ENCODE measurements at places on chromosomes 12 and 14.

DNA sequence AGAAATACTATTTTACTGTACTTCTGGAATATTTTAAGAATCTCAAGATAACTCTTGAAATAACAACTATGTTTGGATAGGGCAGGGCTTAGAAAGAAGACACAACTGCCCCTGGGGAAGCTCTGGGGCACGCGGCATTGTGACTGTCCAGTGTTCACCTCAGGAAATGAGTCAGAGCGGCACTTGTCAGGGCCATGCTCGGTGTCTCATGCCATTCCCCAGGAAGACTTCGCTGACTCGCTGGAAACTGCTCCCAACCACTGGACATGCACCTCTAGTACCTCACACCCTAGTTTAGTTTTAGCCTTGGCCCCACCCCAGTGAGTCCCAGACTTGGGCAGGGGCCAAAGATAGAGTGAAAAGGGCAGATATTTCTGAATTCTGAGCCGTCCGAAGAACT lies 192.0 kb downstream of the TTC7B start:
- no peaks in the 10 kb centered on the region for H3K27me3 ChIP-seq
- no peak overlapping the region for H3K4me3 ChIP-seq
- no peak for DNase-seq
- no peaks in the 10 kb centered on the region for H3K36me3 ChIP-seq
- no peak overlapping the region for H3K27ac ChIP-seq

- no peak within 1 kb of the TSS for H3K27ac ChIP-seq
- H3K27me3 ChIP-seq: peaks cover 1% of the 10 kb centered on the region
- H3K4me1 ChIP-seq: peaks cover 6% of the 10 kb centered on the region
- H3K36me3 ChIP-seq: no peaks in the 10 kb centered on the region
- peak within 1 kb of the TSS; percentile 93 for H3K4me3 ChIP-seq
- DNase-seq: no peak
Observed at GRCh38 chr14:105314287-105315200, at the start of gene PACS2. PACS2 (plus strand) TSS chr14:105314748; CDS start chr14:105314919, 171 bp downstream.

GRCh38 chr12:52514471-52515318 lies 5.5 kb downstream of the KRT5 start:
- H3K27me3 ChIP-seq: no peaks in the 10 kb centered on the region
- H3K4me1 ChIP-seq: no peaks in the 10 kb centered on the region
- no peak for DNase-seq
- no peak overlapping the region for H3K27ac ChIP-seq

- H3K4me3 ChIP-seq: no peak overlapping the region
- no peak overlapping the region for H3K27ac ChIP-seq
- H3K4me1 ChIP-seq: no peaks in the 10 kb centered on the region
- no peaks in the 10 kb centered on the region for H3K27me3 ChIP-seq
- peaks cover 18% of the 10 kb centered on the region for H3K36me3 ChIP-seq
Observed at GRCh38 chr12:108807996-108808769, 49.2 kb downstream of the SSH1 start.

- H3K4me3 ChIP-seq: no peak overlapping the region
- no peaks in the 10 kb centered on the region for H3K27me3 ChIP-seq
- H3K27ac ChIP-seq: no peak overlapping the region
Observed at GRCh38 chr12:50862316-50862715, 19.6 kb downstream of the TMPRSS12 start.

DNA sequence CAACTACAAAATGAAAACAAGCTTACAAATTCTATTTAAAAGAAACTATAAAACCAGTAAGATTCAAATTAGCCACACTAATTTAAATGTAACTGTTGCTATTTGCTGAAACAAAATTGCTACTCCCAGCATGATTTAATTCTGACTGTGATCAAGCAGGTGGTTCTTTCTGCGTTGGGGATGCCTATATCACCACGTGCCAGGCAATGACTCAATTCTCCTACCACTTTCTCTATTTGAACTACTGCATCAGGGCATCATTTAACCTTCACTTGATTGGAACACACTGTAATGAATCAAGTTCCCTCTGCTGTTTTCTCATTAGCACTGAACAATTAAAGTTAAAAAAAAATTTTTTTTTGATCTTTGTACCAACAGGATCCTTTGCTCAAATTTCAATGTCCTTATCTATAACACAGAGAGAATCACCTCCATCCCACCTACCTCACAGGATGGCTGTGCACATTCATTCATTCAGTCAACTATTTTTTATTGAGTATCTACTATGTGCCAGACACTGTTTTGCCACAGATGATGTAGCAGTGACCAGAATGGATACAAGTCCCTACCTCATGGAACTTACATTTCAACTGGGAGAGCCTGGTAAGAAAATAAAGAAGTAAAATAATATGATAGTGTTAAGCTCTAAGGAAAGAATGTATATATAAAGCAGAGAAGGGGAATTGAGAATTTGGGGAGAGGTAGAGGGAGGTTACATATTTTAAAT lies 8.0 kb upstream of the ACTN1 start:
- peaks cover 2% of the 10 kb centered on the region for H3K4me1 ChIP-seq
- H3K36me3 ChIP-seq: no peaks in the 10 kb centered on the region
- DNase-seq: no peak
- no peak overlapping the region for H3K4me3 ChIP-seq

GRCh38 chr14:102590667-102591099 lies 1.8 kb upstream of the RCOR1 start:
- peaks cover 4% of the 10 kb centered on the region for H3K4me1 ChIP-seq
- H3K4me3 ChIP-seq: no peak overlapping the region
- no peaks in the 10 kb centered on the region for H3K27me3 ChIP-seq
- DNase-seq: no peak

GRCh38 chr14:103056322-103057027 lies 874 bp downstream of the CDC42BPB start:
- no peaks in the 10 kb centered on the region for H3K27me3 ChIP-seq
- no peaks in the 10 kb centered on the region for H3K4me1 ChIP-seq
- H3K27ac ChIP-seq: no peak overlapping the region

GRCh38 chr12:21528953-21529352 lies 2.9 kb downstream of the SPX start:
- H3K27me3 ChIP-seq: peaks cover 9% of the 10 kb centered on the region
- no peaks in the 10 kb centered on the region for H3K36me3 ChIP-seq
- H3K4me1 ChIP-seq: no peaks in the 10 kb centered on the region
- DNase-seq: no peak

GRCh38 chr12:121184425-121184824 lies 25.5 kb upstream of the P2RX4 start:
- DNase-seq: no peak
- H3K27ac ChIP-seq: no peak overlapping the region
- no peaks in the 10 kb centered on the region for H3K27me3 ChIP-seq
- no peaks in the 10 kb centered on the region for H3K36me3 ChIP-seq
- no peaks in the 10 kb centered on the region for H3K4me1 ChIP-seq

- H3K4me1 ChIP-seq: 0 out of 2 replicates have a peak, but pooled peaks cover 2% of the 10 kb centered on the region
- H3K36me3 ChIP-seq: peaks cover 24% of the 10 kb centered on the region
- H3K4me3 ChIP-seq: no peak overlapping the region
- DNase-seq: no peak
- H3K27me3 ChIP-seq: no peaks in the 10 kb centered on the region
Observed at GRCh38 chr12:111444925-111445725, 39.4 kb downstream of the SH2B3 start.

DNA sequence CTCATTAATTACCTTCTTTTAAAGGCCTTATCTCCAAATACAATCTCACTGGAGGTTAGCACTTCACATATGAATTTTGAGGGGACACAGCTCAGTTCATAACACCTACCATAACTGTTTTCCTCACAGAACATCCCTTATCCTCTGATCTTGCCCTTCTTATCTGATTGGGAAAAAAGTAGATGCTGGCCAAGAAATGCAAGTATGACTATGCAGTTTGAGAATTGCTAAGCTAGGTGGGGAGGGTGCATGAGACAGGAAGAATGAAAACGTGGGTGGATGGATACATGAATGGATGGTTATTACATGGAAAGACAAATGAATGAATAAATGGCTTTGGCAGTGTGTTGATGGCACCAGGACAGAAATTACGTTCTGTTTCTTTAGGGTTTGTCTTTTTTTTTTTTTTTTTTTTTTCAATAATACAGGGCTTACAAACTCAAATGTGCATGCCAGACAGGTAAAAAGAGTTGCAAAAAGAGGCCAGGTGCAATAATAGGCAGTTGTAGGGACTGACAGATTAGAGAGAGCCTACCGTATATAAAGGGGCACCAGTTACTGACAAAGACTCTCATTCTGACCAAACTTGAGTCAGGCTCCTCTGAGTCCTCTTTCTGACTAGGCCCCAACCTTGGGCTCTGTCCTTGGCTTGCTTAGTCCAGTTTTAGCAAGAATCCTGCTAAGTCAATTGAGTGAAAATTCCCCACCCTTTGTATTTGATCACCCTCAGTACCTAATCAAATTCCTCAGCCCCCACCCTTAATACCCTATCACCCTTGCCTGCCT lies 304.9 kb downstream of the ZFP36L1 start:
- no peak for DNase-seq
- H3K27ac ChIP-seq: no peak overlapping the region
- peaks cover 3% of the 10 kb centered on the region for H3K4me1 ChIP-seq
- H3K27me3 ChIP-seq: no peaks in the 10 kb centered on the region

DNA sequence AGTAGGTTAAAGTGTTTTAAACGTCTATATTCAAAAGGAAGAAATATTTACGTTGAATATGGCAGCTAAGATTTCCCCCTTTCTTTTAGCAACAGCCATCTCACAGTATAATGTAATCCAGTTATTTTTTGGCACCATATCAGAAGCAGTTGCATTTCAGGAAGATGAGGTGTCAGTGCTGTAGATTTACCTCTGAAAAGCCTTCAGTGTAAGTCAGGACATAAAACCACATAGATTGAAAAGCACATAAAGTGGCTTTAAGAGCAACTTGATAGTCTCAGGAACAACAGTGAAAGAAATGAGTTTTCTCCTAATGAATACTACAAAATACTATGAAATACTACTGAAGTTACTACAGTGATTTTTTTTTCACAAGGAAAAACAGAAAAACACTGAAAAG lies 6.9 kb downstream of the MLH3 start:
- no peaks in the 10 kb centered on the region for H3K27me3 ChIP-seq
- H3K36me3 ChIP-seq: 0 out of 2 replicates have a peak, but pooled peaks cover 5% of the 10 kb centered on the region
- no peak overlapping the region for H3K4me3 ChIP-seq
- H3K4me1 ChIP-seq: no peaks in the 10 kb centered on the region
- no peak overlapping the region for H3K27ac ChIP-seq

DNA sequence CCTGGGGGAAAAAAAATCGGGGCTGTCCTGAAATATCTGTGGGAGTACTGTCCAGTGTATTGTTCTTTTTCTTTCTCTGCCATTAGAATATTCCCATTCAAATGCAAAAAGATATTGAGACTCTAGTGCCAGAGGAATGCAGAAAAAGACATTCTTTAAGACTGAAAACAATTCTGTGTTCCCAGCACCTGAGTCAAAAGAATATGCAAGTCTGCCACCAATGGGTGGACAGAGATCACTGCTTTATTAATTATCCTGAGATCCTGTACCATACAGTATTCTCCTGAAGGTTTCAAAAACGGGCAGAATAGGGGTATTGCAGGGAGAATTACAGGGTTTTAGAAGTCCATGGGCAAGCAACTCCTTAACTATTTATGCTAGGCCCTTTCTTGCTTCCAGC lies 361.8 kb downstream of the C12orf50 start:
- no peaks in the 10 kb centered on the region for H3K36me3 ChIP-seq
- no peak for DNase-seq
- no peak overlapping the region for H3K4me3 ChIP-seq
- H3K27me3 ChIP-seq: no peaks in the 10 kb centered on the region

DNA sequence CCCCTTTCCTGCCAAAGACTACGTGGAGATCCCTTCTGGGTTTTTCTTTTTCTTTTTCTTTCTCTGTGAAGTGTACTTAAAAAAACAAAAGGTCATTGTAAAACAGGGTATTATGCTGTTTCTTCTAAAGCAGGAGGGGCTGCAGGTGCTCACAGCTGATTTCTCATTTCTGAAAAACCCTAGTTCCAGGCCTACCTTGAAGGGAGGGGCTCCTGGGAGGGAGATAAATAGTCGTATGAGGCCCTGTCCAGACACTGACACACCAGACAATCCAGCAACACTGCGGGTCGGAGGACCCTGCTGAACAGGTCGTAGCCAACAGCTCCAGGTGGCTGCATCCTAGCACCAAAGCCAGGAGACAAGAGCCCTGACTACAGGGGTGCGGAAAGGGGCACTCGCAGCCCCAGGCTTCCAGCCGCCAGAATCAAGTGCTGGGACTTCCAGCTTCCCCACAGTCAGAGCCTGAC lies 41.1 kb downstream of the PSMA6 start:
- no peak for DNase-seq
- H3K36me3 ChIP-seq: no peaks in the 10 kb centered on the region
- no peak overlapping the region for H3K27ac ChIP-seq

DNA sequence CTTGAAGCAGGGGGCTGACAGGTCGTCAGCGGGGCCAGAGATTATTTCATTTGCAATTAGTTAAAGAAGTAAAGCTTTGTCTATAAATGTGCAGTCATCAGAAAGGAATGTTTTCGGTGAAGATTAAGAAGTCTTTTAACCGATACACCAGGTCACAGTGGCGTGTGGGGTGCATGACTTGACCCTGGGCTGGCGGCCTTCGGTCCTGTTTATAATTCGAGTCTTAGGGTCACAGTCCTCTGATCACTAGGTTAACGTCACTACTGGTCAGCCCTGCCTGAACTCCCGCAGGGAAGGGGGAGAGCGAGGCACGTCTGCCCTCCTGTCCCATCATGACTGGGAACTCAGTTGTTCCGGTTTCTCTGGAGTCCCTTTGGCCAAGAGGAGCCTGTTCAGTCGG lies 5.0 kb upstream of the C14orf180 start:
- DNase-seq: no peak
- no peaks in the 10 kb centered on the region for H3K4me1 ChIP-seq
- no peak overlapping the region for H3K4me3 ChIP-seq
- H3K36me3 ChIP-seq: no peaks in the 10 kb centered on the region
- no peaks in the 10 kb centered on the region for H3K27me3 ChIP-seq

GRCh38 chr14:65072256-65072655 lies 30.1 kb downstream of the MAX start:
- H3K27ac ChIP-seq: no peak overlapping the region
- no peak overlapping the region for H3K4me3 ChIP-seq
- H3K36me3 ChIP-seq: peaks cover 3% of the 10 kb centered on the region
- no peak for DNase-seq
- H3K4me1 ChIP-seq: no peaks in the 10 kb centered on the region
- H3K27me3 ChIP-seq: no peaks in the 10 kb centered on the region

DNA sequence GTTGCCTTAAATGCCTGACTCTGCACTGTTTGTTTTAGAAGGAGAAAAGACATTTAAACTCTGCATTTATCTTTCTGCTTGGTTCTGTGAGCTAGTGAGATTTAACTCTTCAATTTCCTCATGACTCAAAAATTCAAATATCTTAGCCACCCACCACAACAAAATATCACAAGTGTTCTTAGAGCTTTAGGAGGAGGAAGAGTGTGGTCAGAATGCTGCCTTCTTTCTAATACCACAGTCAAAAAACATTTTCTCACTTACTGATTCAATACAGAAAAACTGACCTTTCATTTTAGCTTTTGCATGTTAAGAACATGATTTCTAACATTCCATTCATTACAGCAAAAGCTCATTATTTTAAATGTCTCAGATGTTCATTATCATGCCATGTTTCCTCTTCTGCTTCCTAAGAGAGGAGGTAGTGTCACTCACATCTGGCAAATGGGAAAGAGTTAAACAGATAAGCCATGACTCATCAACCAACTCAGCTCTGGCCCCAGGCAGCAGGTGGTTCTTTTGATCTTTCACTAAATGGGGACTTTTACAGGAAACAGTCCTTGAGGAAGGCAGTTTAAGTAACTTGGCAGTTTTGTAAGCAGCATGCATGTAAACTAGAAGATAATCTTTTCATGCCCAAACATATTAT lies 56.4 kb upstream of the RNU6-8 start:
- H3K27ac ChIP-seq: no peak overlapping the region
- no peaks in the 10 kb centered on the region for H3K36me3 ChIP-seq
- H3K27me3 ChIP-seq: no peaks in the 10 kb centered on the region
- H3K4me1 ChIP-seq: no peaks in the 10 kb centered on the region
- DNase-seq: no peak
- H3K4me3 ChIP-seq: no peak overlapping the region

GRCh38 chr14:65849091-65849490 lies 436.6 kb downstream of the FUT8 start:
- DNase-seq: no peak
- no peak overlapping the region for H3K27ac ChIP-seq
- no peaks in the 10 kb centered on the region for H3K4me1 ChIP-seq
- no peaks in the 10 kb centered on the region for H3K27me3 ChIP-seq
- H3K36me3 ChIP-seq: no peaks in the 10 kb centered on the region
- H3K4me3 ChIP-seq: no peak overlapping the region
